ENCODE measurements at places on chromosomes 13 and 19.

GRCh38 chr13:80873589-80873988 is 532.7 kb upstream of the SPRY2 start:
- no peak for DNase-seq

GRCh38 chr19:17333611-17334413 is 843 bp downstream of the ANO8 start:
- DNase-seq: peak; percentile 80

GRCh38 chr19:33039108-33039599 is 25.5 kb downstream of the RHPN2 start:
- DNase-seq: no peak

DNA sequence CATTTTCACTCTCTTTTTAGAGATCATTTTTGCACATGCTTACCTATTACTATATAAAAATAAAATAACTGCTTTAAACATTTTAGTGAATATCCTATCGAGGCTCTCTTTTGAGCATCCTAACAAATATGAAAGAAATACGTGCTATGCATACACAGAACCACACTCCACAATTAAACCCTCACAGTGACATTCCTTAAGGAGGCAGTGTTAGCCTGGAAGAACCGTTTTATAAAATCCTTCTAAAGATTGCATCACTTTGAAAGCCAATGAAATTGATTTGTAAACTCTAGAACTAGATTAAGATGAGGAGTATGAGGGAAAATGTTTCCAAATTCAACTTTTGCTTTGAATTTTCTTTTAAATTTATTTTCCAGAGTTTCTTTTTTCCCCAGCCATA is 11.1 kb upstream of the ENOX1 start:
- DNase-seq: no peak

- DNase-seq: peak; percentile 21
Observed at GRCh38 chr19:17125062-17125727, 49.6 kb downstream of the MYO9B start.

GRCh38 chr19:5250127-5250659 is 90.4 kb downstream of the PTPRS start:
- no peak for DNase-seq

DNA sequence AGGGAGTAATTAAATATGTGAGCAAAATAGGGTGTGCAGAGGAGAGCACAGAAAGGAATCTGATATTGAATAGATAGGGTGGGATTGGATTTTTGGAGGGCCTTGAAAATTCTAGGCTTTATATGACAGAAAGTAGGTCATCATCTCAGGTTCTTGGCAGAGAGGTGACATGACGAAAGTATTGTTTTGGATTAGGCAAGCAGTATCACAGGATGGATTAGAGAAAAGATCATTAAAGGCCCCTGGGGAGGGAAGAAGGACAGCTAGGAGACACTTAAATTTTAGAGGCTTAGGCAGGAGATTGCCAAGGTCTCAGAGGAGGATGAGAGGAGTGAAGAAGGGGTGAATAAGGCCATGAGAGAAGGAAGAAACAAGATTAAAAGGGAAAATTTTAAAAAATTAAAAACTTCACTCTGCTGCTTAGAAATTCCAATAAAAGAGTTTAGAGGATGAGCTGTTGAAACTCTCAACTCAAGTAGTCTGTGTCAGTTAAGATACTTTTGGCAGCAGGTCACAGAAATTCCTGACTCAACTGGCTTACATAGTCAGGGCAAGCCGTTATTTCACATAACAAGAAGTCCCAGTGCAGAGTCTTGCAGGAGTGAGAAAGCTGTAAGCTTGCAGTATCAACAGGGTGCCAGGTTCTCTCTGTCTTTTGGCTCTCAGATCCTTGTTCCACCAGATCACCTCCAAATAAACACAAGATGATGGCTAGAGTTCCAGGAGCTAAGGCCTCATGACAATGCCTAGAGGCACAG is 8.8 kb downstream of the GPC6 start:
- DNase-seq: no peak

GRCh38 chr13:91632086-91632485 is 233.7 kb downstream of the GPC5 start:
- no peak for DNase-seq

- no peak for DNase-seq
Observed at GRCh38 chr13:108680011-108680410, 50.6 kb downstream of the MYO16 start.

DNA sequence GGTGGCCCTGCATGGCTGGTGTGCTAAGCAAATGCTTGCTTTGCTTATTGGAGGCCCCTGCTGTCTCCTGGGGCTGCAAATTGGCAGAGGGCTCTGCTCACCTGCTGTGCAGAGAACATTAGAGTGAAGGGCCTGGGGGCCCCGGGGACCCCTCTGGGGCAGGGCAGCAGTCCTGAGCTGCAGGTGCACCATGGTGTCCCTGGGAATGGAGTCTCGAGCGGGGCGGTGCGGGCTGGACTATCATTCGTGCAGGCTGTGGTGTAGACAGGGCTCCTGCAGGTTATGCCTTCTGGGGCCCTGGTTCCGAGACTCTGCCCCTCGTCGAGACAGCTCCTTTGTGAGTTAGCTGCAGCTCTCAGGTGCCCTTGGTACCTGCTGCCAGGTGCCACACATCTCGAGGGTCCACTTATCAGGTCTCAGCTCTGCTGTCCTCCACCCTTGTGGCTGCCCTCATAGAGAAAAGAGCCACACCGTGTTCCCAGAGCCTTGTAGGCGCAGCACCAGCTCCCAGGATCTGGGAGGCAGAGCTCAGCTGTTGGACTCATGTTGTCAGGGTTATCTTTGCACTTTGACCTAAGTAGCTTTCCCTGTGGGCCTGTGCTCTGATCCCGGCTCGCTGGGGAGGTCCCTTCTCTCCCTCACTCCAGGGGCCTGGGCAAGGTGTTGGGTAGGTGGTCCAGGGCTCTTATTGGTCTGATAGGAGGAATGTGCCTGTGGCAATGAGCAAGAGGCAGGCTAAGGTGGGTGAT is 58.0 kb upstream of the ZNF536 start:
- no peak for DNase-seq

GRCh38 chr13:112248406-112248760 is 127.8 kb upstream of the SPACA7 start:
- no peak for DNase-seq

GRCh38 chr13:111319998-111320911 is at the start of gene TEX29:
TEX29 (plus strand) TSS chr13:111320642; CDS start chr13:111320891, 249 bp downstream.
- no peak for DNase-seq

GRCh38 chr13:65553096-65553727 is 1676.9 kb downstream of the PCDH9 start:
- DNase-seq: no peak

DNA sequence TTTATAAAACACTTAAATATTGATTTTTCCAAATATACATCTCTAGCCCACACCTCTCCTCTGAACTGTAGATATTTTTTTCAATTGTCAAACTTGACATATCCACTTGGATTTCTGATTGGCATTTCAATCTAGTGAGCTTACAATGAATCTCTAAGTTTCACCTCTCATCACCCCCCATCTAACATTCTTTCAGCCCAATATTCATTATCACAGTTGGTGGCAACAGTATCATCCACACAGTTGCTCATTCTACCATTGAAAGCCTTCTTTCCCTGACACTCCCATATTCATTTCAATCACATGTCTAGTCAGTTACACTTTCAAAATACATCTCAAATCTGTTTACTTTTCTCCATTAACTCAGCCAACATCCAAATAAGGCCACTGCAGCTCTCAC is 385.2 kb downstream of the PCDH20 start:
- DNase-seq: no peak

DNA sequence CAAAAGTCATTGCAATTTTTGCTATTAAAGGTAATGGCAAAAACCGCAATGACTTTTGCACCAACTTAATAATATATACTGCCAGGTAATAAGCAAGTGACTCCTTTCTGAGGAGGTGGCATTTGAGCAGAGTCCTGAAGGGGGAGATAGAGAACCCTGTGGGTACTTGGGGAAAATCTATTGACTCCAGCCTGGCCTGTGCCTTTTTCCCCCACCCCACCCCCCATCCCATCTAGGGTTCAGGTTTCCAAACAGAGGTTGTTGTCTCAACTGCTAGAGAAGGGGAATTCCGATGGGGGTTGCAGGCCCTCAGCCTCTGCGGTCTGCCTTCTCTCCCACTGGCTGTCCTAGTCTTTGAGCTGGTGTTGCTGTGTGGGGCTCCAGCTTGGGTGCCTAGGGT is 11.5 kb downstream of the S1PR2 start:
- no peak for DNase-seq

GRCh38 chr19:49210108-49210900 is 52.7 kb downstream of the TRPM4 start:
- peak; percentile 21 for DNase-seq

GRCh38 chr13:113874579-113875428 is 10.9 kb upstream of the GAS6 start:
- no peak for DNase-seq

DNA sequence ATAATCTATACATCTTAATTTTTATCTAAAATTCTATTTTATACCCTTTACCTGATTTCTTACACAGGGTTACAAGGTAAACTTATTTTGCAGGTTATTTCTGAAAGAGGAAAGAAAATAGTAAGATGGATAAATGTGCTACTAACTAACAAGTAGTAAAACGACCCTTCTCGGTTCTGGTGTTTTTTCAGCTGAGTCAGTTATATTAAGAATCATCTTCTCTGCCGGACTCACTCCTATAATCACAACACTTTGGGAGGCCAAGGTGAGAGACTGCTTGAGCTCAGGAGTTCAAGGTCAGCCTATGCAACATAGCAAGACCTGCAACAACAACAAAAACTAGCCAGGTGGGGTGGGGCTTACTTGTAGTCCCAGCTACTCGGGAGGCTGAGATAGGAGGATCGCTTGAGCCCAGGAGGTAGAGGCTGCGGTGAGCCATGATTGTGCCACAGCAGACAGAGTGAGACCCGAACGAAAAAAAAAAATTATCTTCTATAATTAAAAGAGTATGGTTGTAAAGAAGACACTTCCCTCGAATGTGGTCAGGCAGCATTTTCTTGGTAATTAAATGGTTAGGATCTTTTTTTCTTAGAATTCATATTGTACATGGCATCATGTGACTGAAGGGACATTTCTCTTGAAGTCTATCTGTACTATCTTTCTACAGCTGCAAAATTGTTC is 27.9 kb upstream of the RCBTB2 start:
- DNase-seq: no peak

DNA sequence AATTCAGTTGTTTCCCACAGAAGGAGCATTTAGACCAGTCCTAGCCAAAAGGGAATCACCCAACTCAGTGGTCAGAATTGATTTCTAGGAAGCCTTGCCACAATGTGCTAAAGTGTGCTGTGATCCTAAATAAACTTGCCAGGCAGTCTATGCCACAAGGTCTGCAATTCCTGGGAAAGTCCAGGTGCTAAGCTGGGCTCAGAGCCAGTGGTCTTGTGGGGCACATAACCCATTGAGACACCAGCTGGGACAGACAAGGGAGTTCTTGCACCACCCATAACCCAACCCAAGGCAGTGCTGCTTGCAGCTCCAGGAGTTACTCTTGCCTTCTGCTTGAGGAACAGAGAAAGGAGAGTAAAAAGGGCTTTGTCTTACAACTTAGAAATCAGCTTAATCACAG is 489.5 kb upstream of the SPRY2 start:
- DNase-seq: no peak

DNA sequence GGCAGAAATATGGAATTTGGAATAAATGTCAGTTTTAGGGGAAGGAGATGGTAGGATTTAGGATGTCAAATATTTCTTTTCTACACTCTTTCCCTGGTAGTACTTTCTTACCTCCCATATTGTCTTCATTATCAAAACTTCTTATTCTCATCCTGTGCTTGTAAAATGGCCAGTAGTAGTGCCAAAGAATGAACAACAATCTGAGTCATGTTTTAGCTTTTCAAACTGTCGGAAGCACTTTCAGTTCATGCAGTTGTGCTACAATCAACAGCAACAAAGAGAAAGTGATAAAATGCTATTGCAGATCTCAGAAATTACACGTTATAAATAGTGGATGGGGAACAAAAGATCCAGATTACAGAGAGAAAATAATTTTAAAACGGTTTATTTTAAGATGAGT is 193.7 kb upstream of the RXFP2 start:
- DNase-seq: no peak

DNA sequence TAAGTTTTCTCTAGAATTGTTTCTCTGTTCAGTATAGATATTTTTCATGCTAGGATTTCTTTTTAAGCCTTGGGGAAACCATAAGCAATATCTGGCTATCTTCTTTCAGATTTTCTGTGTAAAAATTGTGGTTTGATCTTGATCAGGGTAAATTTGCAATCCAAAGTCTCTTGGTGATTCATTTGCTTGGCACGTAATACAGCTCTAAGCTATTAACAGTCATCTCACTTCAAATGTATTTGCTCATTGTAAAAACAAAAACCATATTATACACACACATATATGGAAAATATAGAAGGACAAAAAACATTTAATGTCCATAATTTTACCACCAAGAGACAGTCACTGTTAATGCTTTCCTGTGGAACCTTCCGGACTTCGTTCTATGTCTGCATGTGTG is 191.0 kb downstream of the SHISA2 start:
- DNase-seq: no peak

DNA sequence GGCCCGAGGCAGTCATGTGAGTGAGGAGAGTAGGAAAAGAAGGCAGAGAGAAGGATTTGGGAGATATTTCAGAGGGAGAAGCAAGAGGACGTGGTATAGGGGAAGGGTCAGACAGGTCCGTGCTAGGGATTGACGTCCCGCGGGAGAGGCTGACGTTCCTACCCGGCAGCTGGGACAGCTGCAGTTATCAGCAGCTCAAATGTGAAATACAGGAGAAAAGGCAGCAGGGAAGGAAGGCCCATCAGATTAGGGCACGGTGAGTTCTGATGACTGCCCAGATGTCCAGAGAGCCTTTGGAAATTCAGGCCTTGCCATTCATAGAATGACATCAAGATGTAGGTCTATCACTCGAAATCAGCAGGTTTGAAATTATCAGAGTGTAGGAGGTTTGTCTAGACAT is 88.4 kb downstream of the IRS2 start:
- DNase-seq: no peak

DNA sequence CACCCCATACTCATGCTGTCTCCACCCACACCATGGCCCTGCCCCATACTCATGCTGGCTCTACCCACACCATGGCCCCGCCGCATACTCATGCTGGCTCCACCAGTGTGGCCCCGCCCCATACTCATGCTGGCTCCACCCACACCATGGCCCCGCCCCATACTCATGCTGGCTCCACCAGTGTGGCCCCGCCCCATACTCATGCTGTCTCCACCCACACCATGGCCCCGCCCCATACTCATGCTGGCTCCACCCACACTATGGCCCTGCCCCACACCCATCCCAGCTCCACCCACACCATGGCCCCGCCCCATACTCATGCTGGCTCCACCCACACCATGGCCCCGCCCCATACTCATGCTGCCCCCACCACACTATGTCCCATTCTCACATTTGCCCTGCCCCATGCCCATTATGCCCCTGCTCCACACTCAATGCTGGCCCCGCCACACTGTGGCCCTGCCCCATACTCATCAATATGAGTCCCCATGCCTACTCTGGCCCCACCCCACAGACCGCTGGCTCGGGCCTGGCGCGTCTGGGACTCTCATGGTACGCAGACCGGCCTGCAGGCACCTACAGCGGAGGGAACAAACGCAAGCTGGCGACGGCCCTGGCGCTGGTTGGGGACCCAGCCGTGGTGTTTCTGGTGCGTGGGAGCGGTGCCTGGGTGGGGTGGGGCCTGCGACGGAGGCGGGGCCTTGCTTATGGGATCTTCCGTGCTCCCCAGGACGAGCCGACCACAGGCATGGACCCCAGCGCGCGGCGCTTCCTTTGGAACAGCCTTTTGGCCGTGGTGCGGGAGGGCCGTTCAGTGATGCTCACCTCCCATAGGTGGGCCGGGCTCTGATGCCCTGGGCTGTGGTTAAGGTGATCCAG is 3.7 kb upstream of the ARHGAP45 start:
- DNase-seq: peak; percentile 59

Measured in activated naive CD4-positive, alpha-beta T cell treated with anti-CD3 and anti-CD28 coated beads, Interleukin-2, amount 50 U/mL, for 16 hours (primary cell).